ENCODE measurements at places on chromosomes 4 and X.

DNA sequence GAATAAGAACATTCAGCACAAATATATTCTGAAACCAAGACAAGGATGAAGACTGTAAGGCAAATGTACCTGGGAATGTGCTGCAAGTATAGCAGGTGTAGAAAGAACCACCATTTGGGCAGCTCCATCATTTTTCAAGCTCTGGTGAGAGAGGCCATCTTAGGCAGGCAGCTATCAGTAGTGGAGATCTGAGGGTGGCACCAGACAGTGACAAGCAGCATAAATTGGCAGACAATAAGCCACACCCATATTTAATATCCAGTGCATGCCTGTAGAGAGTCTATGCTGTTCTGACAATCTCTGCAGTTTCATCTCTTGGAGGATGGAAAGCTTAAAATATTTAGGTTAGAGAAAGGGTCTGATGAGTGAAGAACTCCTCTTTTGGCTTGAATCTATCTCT, 22.5 kb downstream of the CCNG2 start:
- DNase-seq: no peak

DNA sequence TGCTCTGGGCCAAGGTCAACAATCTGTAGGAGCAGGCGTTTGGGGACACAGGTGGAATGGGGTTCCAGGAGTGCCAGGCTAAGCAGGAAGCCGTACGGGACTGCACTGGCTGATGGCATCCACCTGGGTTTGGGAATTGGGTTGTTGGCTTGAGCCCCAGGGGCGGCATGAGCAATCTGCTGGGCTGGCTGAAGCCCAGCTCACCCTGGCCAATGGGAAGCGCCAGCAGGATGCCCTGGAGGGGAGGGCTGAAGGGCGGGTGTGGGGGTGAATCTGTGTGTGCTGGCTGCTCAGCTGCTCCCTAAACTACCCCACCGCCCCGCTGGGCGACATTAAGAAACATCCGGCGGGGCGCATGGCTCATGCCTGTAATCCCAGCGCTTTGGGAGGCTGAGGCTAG, 8.9 kb upstream of the RGS12 start:
- no peak for DNase-seq

- DNase-seq: peak; percentile 14
These were observed 145.5 kb downstream of the NWD2 start for GRCh38 chr4:37389967-37390580.

DNA sequence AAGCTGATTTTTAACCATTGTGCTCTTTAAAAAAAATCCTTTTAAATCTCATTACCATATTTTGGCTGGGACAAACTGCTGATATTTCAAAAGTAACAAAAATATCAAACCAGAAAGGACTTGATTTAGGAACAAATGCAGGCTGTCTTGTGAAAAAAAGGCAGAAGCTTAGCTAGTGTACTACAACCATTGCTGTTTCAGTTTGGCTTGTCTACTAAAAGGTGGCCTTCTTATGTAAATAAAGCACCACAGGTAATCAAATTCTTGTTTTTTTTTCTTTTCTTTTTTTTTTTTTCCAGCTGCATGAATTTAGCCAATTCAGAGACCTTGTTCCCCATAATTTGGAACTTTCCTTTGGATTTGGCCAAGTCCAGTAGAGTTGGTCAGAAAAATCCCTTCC, 43.8 kb upstream of the MAGEA8 start:
- DNase-seq: no peak

- DNase-seq: no peak
These were observed 95.4 kb downstream of the PTTG2 start for GRCh38 chr4:38055566-38055965.

GRCh38 chr4:12588582-12588981, 895.6 kb downstream of the RAB28 start:
- DNase-seq: no peak

DNA sequence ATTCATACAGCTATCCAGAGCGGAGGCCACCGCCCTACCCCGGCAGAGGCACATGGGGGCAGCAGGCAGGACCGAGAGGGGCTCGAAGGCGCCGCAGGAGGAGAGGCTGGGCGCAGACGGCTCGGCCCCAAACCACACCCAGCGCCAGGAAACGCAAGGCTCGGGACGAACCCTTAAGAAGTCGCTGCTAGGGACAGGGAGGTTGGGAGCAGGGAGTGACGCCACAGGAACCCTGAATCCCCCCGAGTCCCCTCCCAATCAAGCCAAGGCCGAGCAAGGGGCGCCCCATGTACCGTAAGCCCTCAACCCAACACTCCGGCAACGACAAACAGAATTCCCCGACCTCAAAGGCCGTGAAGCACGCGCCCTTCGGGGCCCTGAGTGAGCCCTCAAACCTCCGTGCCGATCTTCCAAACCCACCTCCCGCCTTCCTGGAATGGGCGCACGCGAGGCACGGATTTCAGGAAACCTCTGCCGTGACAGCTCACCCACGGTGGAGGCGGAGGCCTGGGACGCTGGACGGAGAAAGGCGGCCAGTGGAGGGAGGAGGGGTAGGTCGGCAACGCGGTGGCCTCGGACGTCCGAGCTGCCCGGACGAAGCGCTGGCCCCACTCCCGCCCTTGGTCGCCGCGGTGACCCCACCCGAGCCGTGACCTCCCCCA, 1.8 kb downstream of the ZFYVE28 start:
- DNase-seq: no peak

DNA sequence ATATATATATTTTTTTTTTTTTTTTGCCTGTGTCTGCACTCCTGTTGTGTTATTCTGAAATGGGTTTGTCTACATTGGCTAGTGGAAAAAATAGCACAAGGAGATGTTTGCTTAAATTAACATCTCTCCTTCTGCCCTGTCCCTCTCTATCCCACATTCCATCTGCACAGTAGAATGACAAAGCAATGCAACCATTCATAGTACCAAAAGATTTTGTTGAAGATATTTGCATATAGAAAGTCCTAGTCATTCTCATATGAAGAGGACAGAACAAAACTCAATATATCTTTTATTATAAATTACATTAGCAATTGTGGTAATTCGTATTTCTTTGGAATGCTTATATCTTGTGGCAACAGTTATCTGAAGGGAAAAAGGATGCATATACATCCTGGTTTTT, 88.3 kb upstream of the AGA start:
- DNase-seq: no peak

DNA sequence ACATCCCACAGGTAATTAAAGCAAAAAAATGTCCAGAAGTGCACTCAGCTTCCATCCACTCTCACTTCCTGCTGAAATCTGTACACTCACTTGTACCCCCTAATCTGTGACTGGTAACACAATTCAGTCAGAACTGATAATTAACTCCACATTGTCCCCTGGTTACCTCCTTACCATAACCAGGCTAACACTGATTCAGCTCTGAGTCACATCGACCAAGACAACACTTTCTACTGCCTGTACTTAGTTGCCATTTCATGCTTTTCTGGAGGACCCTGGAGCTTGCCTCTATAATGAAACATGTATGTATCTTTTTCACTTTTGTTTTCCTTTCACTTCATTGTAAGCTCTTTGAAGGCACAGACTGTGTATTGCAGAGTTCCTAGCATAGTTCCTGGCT, 130.9 kb upstream of the GABRG1 start:
- DNase-seq: no peak

GRCh38 chrX:149996515-149996914, 58.2 kb upstream of the EOLA2 start:
- DNase-seq: no peak

GRCh38 chr4:128571747-128572146, 237.8 kb upstream of the JADE1 start:
- no peak for DNase-seq

- no peak for DNase-seq
These were observed 5.7 kb upstream of the GPR174 start for GRCh38 chrX:79138658-79139241.

DNA sequence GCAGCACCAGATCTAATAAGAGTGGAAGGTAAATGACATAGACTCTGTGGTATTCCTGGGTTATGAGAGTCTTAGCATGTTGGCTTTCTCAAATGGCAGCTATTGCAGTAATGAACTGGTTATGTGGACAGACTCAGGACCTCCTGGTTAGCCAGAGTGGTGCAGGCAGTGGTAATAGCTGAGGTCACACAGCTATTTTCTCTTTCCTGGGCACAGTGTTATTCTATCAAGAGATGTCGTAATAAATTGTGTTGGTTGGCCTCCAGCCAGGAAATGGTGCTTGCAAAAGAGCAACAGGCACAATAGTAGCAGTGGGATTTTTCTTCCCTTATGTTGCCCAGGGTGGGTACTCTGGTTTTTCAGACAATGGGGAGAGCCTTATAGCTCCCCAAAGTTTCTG, 279.2 kb upstream of the FGF16 start:
- no peak for DNase-seq
